ENCODE measurements at places on chromosomes 7 and 10.
A peak's percentile ranks its signal among the peaks of the same experiment; 100 is the strongest.

- DNase-seq: peak; percentile 38
Observed at GRCh38 chr7:44867073-44867995, 18.0 kb downstream of the PURB start.

- DNase-seq: no peak
Observed at GRCh38 chr10:129470103-129470851, 3.2 kb downstream of the MGMT start.

DNA sequence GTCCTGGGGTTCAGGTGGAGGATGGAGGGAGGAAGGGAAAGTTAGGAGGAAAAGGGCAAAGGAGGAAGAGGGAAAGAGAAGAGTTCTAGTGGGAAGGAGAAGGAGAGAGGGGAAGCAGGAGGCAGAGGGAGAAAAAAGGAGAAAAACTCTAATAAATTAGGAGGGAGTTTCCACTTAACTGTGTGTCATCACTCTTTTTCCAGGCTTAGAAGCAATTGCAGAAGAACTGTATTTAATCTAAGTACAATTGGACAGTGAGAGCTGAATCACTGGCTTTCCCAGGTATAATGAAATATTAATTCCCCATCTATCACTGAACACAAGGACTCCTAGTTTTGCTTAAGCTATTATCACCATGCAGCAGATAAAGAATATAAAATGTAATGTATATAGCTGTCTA is 76.8 kb downstream of the CREB3L2 start:
- no peak for DNase-seq

- DNase-seq: no peak
Observed at GRCh38 chr7:111089822-111090426, 1.0 kb upstream of the LRRN3 start.

- peak; percentile 61 for DNase-seq
Observed at GRCh38 chr7:518630-519483, 789 bp downstream of the PDGFA start.

GRCh38 chr7:105389889-105390288 is 1.2 kb upstream of the SRPK2 start:
- DNase-seq: no peak

DNA sequence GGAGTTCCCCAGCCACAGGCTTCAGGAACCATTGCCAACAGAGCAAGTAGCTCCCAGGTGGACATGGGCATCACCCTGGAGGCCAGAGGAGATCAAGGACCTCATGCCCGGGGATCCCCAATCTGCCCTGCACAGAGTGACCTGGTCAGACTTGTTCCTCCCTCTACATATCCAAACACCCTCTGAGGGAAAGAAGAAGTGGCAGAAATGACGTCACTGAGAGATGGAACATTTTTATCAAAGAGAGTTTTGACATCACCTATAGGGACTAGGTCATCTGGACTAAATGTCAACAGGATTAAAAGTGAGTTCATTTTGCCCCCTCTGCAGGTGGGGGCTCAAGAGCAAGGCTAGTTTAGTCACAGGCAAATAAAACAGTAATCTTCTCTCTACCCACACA is 273.7 kb downstream of the SKAP2 start:
- DNase-seq: no peak

- no peak for DNase-seq
Observed at GRCh38 chr10:124918906-124919305, 23.0 kb upstream of the ZRANB1 start.

DNA sequence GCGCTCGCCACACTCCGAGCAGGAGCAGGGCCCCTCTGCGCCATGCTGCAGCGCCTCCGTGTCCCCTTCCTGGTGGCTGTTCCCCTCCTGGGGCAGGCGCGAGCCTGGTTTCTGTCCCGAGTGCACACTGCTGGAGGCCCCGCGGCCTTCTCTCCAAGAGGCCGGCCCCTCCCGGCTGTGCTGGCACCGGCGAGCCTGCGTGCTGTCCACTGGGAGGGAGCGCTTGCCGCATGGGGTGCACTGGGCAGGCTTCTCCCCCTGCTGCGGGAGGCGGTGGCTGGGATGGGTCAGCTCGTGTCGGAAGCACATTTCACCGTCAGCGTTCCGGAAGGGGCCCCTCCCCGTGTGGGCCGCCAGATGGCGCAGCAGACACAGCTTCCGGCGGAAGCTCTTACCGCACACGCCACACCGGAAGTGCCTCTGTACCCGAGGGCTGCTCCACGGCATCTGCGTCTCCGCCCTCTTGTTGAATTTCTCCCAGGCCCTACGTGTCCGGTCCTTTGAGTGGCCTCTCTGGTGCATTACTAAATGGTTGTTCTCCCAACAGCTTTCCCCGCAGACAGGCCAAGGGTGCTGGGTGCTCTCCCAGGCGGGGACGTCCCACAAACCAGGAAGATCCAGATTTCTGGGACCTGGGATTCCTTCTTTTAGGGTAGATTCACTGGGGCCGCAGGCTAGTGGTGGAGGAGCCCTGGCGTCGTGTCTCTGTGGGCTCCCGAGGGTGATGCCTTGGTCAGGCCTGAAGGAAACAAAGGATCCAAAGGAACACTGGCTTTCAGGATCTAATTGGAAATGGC is 18.7 kb downstream of the ZNF786 start:
- DNase-seq: peak; percentile 69

- DNase-seq: no peak
Observed at GRCh38 chr7:37961251-37961650, 40.8 kb downstream of the EPDR1 start.

GRCh38 chr10:35822316-35822715 is 180.2 kb upstream of the FZD8 start:
- DNase-seq: no peak

- no peak for DNase-seq
Observed at GRCh38 chr7:127536394-127536691, 49.1 kb downstream of the GCC1 start.

DNA sequence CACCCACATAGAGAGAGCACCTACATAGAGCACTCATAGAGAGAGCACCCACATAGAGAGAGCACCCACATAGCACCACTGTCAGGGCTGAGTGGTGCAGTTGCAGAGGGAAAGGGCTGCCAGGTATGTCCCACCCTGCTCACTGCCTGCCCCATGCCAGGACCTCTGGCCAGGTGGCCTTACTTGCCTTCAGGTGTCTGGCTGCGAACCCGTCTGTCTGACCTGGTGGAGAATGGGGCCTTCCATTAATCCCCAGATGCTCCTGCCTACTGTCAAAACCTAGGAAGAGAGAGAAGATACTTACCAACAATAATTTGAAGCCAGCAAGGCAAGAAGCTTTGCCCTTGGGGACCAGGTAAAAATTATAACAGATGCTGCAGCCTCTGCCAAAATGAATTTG is 51.1 kb downstream of the INSIG1 start:
- DNase-seq: no peak

DNA sequence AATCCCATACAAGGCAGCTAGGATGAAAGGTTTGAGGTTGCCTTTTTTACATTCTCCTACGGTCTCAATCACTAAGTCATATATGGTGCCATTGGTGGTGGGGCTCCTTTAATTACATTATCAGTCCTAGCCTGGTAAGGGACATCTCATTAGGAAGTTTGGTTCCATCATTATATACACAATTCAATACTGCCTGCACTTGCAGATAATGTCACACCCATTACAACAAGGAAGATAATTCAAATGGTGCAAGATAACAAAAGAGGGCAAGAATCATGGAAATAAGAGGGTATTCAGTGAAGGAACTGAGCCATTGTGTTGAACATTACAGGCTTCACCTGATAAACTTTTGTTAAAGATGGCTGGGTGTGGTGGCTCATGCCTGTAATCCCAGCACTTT is 1.7 kb upstream of the TMEM248 start:
- no peak for DNase-seq

GRCh38 chr7:84040355-84040754 is 154.2 kb downstream of the SEMA3A start:
- DNase-seq: no peak

GRCh38 chr7:95628831-95629439 is 32.6 kb upstream of the PDK4 start:
- DNase-seq: no peak

DNA sequence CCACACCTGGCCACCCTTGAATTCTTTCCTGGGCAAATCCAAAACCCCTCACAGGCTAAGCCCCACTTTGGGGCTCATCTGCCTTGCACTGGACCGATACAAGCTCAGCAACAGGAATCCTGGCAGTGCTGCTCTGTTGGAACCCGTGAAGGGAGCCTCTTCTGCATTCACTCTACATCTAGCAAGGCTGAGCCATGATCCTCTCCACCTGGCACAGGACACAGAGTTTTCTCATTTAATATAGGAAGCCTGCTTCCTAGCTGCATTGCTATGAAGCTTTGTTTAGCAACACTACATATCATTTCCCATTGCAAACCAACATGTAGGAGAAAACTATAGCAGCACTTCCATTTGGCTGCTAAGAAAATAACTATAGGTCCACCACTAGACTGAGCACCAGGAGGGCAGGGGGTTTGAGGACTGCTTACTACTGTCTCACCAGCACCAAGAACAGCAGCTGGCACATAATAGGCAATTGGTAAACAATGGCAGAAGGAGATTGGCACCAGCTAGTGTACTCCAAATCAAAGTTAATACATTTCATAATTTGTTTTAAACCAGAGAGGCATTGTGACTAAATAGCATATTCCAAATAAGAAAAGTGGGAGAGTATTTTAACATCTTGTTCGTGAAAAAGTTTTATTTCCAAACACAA is 56.1 kb downstream of the CPVL start:
- DNase-seq: no peak

DNA sequence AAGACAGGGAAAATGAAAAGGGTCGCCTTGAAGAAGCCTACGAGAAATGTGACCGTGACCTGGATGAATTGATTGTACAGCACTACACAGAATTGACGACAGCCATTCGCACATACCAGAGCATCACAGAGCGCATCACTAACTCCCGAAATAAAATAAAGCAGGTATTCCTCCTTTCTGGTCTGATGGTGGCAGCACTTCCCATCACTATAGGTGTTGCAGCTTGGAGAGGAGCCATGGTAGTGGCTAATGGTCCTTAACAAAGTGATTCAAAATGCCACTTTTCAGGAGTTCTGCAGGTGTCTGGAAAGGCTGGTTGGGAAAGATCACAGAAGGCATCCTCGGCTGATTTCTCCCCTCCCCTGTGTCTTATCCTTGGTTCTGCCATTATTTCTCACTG is 22.1 kb downstream of the EXOC4 start:
- DNase-seq: no peak

- peak; percentile 48 for DNase-seq
Observed at GRCh38 chr10:50275650-50276235, 24.4 kb upstream of the ASAH2 start.

- no peak for DNase-seq
Observed at GRCh38 chr10:88113657-88114272, 250.3 kb downstream of the PTEN start.

- no peak for DNase-seq
Observed at GRCh38 chr7:130442601-130443000, 1.8 kb upstream of the CEP41 start.

- no peak for DNase-seq
Observed at GRCh38 chr7:144817001-144817400, 18.9 kb downstream of the TPK1 start.

- no peak for DNase-seq
Observed at GRCh38 chr7:124130-124949, 68.0 kb upstream of the FAM20C start.

DNA sequence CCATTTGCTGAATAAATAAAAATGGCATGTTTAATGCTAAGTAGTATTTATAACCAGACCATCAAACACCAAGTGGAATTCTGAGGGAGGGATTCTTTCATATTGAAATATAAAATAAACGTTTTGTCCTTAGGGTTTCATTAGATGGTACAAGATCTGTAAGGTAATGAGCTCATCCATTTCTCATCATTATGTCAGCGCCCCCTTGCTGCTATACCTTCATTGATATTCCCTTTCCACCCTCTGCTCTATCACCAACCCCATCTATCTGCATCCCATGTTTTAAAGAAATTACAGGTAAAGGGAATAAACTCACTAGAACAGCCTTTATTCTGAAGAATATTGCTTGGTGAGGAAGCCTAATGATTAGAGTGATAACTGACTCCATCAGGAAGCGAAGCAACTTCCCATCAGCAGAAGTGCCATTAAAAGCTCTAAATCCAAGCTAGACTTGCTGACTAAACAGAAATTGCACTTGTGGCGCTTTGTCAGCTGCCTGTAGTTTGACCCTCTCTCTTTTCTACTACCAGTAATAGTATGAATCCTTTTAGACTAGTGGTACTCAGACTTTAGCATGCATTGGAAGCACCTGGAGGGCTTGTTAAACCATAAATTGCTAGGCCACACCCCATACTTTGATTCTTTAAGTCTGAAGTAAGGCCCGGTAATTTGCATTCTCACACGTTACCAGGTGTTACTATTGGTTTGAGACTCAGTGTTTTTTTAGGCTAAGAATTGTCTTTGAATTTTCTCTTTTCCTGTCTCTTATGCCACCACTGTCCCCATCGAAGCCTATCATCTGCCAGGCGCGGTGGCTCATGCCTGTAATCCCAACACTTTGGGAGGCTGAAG is 27.5 kb downstream of the ADD3 start:
- DNase-seq: peak; percentile 34

GRCh38 chr10:95177429-95177828 is 16.6 kb upstream of the ACSM6 start:
- DNase-seq: no peak

- DNase-seq: no peak
Observed at GRCh38 chr7:77232467-77232866, 32.8 kb upstream of the FGL2 start.

DNA sequence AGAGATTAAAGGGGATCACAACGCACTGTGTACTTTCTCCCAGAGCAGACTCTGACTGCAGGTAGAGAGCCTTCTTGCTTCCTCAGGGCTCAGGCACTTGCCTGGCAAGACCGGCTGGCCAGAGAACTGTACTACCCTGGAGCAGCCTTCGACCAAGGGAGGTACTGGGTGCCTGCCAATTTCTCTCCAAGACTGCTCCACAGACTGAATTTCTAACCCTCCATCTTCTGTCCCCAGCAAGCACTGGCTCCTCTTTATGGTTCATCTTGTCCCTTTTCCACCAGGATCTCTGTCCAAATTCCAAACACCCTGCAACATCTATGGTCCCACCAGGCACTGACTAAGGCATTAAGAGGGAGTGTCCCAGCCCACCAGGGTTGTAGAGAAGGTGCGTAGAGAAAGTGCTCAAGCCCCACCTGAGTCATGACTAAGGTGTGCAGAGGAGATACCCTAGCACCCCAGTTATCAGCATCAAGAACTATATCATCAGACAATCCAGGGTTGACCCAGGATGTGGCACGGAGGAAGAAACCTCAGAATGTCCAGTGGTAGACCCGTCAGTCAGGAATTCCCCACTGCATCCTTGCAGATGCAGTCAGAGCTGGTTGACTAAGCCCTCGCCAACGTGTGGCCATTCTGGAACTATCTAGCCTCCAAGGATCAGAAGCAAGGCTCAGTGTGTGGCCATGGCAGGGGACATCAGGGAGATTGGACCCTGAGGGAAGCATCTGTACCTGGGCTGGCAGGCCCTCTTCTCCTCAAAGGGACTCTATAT is 60.9 kb upstream of the CAMK2B start:
- no peak for DNase-seq

DNA sequence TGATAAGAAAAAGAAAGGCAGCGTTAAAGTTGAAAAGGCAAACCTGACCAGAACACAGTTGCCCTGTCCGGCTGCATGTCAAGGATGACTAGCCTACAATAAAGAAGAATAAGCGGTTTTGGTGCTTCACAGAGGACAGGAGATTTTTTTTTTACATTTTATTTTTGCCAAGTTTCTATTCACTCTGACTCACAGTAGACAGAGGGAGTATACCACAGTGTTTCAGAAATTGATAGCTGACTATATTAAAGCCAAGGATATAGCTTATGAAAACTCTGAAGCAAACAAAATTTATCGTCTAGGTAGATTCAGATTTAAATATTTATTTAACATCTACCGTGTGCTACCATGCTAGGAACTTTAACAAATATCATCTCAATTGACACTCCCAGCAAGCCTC is 16.9 kb upstream of the POLR1F start:
- DNase-seq: no peak

GRCh38 chr10:31683682-31684081 is 244.9 kb downstream of the ARHGAP12 start:
- DNase-seq: no peak

Data from activated CD4-positive, alpha-beta T cell treated with anti-CD3 and anti-CD28 coated beads for 48 hours (primary cell).